ENCODE measurements at places on chromosomes 5 and 9.

GRCh38 chr5:119243888-119244287 lies 111.9 kb upstream of the TNFAIP8 start:
- DNase-seq, result peak; percentile 8

DNA sequence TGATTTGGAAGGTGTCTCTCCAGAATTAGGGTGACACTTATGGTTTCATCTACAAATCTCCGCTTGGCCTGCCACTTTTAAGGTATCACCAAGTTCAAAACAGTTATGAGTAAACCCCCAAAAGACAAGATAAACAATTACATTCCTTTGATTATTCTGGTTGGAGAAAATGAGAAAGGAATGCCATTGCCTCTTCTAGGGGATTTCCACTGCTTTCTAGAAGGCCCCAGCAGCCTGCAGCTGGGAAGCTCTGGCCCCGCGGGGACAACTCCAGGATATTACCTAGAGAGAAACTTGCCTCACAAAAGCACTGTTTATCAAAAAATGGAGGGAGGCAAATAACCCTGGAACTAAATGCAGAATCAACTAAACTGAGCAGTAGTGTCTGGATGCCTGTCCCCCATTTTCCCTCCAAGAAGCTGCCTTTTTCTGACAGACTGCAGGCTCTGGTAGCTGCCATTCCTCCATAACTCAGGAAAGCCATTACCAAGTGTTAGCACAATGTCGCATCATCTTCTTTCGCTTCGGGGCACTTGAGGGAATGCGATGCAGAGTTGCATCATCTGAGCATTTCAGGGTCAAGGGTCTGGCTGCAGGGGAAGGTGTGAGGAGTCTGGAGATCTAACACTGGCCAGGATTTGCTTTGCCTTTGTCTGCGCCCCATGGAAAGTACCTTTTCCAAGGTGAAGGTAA lies 71.5 kb upstream of the PLPP6 start:
- DNase-seq, result no peak

GRCh38 chr9:108475813-108476212 lies 380.0 kb downstream of the ACTL7B start:
- DNase-seq, result no peak

- no peak for DNase-seq
Observed at GRCh38 chr5:31889001-31889561, 250.2 kb downstream of the PDZD2 start.
